Stimulated activated CD4-positive, alpha-beta T cell treated with anti-CD3 and anti-CD28 coated beads, Interleukin-12 subunit alpha, Interleukin-12 subunit beta, amount 100 ng/mL, for 24 hours (primary cell): ENCODE measurements at places on chromosomes 3 and 15.

- DNase-seq, result no peak
These were observed 1.7 kb downstream of the CLDN11 start for GRCh38 chr3:170420307-170420821.

GRCh38 chr3:39438880-39439279, 28.6 kb upstream of the MOBP start:
- DNase-seq, result no peak

DNA sequence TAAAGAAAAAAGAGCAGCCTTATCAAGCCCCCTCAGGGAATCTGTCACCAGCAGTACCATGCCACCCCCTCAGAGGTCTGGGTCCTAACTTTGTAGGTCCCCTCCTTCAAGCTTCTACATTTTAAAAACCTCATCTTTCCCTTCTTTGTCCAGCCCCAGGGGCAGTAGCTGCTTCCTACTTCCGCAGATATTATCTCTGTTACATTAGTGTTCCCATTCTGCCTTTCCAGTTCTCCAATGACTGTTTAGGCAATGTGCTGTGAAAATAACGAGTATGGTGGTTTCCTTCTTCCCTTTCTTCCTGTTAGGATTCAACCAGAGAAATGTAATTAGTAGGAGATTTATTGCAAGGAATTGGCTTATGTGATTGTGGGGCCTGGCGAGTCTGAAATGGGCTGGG, 126.1 kb upstream of the TNIK start:
- no peak for DNase-seq

- no peak for DNase-seq
These were observed 38.8 kb downstream of the PIGB start for GRCh38 chr15:55357774-55358173.

DNA sequence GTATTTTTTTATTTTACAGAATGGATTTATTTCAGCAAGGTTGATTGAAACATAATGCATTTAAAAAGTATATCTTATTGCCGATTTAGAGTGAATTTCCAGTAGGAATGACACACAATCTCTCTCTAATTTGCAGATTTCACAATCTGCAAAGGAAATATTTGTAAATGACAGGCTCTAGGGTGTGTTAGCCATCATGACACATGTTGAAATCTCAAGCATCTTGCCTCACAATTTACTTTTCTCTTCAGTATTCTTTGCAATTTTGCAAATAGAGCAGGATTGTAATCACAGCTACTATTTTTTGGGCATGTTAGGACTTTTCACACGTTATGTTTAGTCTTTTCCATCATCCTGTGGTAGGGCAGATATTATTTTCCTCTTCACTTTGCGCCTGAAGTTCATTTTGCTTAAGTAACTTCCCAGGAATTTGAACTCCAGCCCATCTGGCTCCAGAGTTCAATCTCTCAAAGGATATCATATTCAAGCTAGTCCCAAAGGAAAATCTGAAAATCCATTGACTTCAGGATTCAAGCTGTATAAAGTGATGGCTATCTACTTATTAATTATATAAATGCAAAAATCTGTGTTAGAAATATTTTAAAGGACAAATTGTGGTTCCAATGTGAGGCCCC, 55.4 kb downstream of the ATP13A4 start:
- DNase-seq, result no peak

- no peak for DNase-seq
These were observed 373.4 kb downstream of the DIPK2A start for GRCh38 chr3:144344925-144345548.

- DNase-seq, result no peak
These were observed 95.2 kb upstream of the RBMS3 start for GRCh38 chr3:29185706-29186105.

DNA sequence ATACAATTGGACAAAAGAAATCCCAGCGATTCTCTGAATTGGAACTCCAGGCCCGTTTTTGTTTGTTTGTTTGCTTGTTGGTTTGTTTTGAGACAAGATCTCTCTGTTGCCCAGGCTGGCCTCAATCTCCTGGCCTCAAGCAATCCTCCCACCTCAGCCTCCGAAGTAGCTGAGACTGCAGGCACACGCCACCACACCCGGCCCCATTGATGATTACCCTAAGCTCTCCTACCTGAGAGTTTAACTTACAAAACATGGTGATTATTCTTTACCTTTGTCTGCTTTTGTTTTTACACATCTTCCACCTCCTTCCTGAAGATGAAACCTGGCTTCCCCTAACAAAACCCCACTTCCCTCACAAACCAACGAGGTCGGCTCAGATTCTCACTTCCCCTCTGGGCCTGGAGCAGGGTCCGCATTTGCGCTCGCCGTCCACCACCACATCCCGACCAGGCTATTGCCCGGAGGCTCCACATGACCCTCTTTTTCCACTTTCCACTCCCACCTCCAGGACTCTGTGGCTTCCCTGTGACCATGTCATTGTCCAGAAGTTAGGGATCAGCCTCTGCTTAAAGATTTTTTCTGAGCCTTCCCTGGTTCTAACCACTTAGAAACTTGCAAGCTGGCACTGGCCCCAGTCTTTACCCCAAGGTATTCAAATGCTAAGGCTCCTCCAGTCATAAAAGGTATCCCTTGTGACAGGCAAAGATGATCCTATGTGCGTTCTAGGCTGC, 14.8 kb downstream of the KLHL6 start:
- no peak for DNase-seq

DNA sequence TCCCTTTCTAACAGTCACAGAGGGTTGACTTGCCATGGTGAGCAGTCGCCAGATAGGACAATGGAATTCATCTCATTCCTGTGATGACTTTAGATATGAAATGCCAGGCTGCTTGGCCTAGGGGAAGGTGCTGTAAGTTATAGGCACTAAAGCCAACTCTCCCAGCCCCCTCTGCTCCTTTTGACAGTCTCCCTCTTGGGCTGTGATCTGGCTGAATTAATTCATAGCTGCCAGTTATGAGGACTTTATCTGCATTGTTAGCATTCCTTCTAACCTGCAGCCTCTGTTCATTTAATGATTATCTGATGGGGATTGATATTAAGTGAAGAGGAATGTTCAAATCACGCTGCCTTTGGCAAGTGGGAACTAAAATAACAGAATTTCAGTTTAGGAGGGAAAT, 427.1 kb upstream of the RASGRP1 start:
- no peak for DNase-seq

GRCh38 chr3:10198761-10199649, 34.3 kb downstream of the IRAK2 start:
- DNase-seq, result peak; percentile 43

DNA sequence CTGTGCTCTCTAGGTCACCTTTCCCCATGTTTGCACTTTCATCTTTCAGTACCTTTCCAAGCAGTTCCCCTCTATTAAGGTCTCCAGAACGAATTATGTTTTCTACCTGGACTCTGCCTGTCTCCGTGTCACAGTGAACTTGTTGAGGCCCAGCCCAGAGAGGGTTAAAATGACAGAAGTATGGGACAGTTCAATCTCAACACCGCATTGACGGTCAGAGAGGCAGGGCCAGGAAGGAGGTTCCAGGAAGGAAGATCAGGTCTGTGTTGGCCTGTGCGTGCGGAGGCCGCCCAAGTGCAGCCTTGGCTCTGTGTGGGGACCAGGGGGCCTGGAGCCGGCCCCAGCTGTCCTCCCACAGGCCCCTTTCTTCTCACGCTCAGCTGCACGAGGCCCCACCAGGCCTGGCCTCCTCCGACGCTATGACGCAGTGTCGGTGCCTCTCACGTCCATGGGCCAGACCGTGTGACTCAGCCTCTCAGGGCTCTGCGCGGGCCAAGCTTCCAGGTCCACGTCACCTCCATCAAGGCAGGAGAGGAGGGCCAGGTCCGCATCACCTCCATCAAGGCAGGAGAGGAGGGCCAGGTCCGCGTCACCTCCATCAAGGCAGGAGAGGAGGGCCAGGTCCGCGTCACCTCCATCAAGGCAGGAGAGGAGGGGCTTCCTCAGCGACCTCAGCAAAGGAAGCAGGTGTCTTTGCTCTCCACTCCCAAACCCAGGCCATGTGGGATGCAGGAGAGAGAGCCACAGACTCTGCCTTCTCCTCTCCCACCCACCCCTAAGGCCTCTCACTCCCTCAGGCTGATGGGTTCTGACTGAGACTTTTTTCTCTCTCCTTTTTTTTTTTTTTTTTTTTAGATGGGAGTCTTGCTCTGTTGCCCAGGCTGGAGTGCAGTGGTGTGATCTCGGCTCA, 83.1 kb downstream of the CPN2 start:
- DNase-seq, result no peak

DNA sequence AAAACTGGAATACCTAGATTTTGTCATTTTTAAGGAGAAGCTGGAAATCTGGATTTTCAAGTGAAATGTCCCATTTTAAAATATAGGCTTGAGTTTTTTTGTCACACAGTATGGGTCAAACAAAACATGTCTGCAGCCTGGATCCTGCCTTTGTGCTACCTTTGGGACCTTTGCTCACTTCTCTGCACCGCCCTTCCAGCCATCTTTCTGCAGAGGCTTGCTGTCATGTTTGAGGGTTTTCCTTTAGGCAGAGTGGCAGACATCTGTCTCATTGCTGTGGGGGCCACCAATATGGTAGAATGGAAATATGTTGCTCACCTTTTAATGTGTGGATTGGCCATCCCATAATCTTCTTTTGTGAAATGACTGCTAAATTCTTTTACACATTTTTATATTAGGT, 136.3 kb downstream of the EEFSEC start:
- no peak for DNase-seq

- DNase-seq, result no peak
These were observed 349.3 kb downstream of the MFSD1 start for GRCh38 chr3:159151130-159151529.

- no peak for DNase-seq
These were observed 186.6 kb upstream of the MANF start for GRCh38 chr3:51198477-51198876.

DNA sequence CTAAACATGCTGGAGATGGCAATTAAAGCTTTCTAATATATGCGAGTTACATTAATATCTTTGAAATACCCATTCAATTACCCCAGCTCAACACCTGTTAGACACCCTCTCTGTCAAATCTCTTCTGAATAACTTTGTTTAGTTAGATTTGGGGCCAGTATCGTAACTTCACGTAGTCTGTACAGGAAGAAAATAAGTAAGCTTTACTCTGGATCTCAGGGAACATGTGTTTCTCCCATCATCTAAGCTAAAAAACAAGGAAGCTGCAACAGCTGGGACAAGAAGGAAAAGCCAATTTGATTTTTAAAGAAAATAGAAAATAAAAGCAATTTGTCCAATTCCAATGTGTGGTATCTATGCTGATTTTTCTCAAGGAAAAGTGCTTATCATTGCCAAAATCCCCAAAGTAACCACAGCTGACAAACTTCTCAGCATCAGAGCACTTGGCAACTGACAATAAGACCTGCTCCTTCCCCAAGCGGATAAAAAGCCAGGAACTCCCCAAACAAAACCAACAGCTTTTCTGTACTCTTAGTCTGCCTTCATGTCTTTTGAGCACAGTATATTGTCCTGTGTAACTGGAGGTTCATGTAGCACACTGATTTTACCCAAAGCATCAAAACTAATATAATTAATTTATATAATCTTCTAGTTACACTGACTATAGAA, 279.1 kb downstream of the ZBTB20 start:
- no peak for DNase-seq

- no peak for DNase-seq
These were observed 19.9 kb downstream of the TMEM212 start for GRCh38 chr3:171862993-171863521.
